CD4-positive, alpha-beta T cell treated with Interleukin-4 for 1 hour (primary cell): ENCODE measurements at places on chromosomes 5 and 9.

- no peak for DNase-seq
Observed at GRCh38 chr5:167923396-167923795, 368.0 kb upstream of the WWC1 start.

GRCh38 chr5:79488058-79488457, 25.9 kb downstream of the HOMER1 start:
- no peak for DNase-seq

- no peak for DNase-seq
Observed at GRCh38 chr5:148484651-148485050, 100.9 kb downstream of the FBXO38 start.

GRCh38 chr5:90675222-90675621, 116.6 kb downstream of the ADGRV1 start:
- no peak for DNase-seq

GRCh38 chr5:65068410-65068809, 299.7 kb downstream of the CWC27 start:
- DNase-seq: no peak

- DNase-seq: no peak
Observed at GRCh38 chr5:67407979-67408378, 211.4 kb upstream of the CD180 start.
